NCI-H2029 (cell line): ENCODE measurements at places on chromosomes 4 and X.
A peak's percentile ranks its signal among the peaks of the same experiment; 100 is the strongest.

GRCh38 chr4:83629945-83630721 is 94.2 kb downstream of the GPAT3 start:
- DNase-seq: no peak

- no peak for DNase-seq
Measured at GRCh38 chr4:170015285-170015684, 10.9 kb downstream of the MFAP3L start.

GRCh38 chr4:147493307-147493706 is 12.4 kb downstream of the EDNRA start:
- no peak for DNase-seq

DNA sequence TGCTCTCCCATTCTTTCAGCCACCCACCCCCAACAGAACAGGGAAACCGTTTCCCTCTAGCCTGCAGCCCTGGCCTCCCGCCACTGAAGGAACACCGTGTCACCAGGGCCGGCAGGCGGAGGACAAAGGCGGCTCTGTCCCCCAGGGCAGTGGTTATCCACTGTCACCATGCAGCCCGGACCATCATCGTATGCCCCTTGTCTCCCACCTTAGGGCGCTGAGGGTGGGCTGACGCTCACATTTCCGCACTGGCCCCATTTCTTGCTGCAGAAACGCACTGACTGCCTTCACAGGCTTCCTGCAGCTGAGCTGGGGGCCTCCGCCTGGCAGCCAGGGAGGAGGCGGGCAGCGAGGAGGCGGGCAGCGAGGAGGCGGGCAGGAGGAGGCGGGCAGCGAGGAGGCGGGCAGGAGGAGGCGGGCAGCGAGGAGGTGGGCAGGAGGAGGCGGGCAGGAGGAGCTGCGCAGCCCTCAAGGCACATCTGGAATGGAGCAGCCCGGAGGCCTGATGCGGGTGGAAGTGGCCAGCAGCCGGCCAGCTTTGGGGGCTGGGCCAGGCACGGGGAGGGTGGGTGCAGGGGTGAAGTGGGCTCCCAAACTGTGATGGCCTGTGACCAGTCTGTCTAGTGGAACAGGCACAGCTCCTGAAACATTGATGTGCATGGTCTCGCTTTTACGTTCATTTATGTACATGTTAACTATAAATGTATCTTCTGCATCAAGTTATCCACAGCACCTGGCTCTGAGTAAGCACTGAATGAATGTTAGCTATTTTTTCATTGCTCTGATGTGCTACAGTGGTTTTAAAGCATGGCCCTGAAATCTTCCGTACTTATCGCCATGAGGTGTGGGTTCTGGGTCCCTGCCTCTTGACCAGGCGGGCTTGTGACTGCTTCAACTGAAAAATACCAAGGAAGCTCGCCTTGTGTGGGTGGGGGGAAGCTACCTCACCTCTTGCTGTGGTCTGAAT is 20.6 kb upstream of the KIAA0232 start:
- no peak for DNase-seq

- peak; percentile 59 for DNase-seq
Measured at GRCh38 chr4:56821381-56822243, at the start of gene SPINK2. Gene SPINK2 (minus strand): TSS chr4:56821701. CDS start chr4:56821662, 39 bp downstream.

GRCh38 chr4:89331686-89332544 is 24.3 kb upstream of the GPRIN3 start:
- no peak for DNase-seq

DNA sequence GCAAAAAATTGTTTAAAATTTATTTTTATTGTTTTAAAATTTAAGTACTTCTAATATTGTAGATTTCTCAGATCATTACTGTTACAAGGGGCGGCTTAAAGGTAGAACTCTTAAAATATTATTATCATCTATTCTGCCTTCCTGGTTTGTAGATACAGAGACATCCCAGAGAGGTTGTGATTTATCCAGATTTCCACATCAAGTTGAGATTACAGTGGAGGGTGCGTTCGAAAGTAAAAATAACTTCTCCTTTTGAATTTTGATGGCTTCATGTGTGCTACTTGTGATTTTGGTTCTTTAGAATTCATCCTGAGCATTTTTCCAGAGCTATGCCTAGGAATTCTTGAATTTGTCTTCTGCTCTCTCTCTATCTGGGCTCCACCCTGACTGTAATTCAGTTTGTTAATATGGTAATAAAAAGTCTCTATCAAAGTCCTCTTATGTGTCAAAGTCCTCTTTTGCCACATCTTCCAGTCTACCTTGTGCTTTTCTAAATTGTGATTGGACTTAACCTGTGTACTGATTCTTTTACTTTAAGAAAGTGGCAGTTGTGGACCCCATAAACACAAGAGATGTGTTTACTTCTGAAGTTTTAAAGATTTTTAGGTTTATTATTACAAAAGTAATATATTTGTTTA is 37.2 kb downstream of the CLCN3 start:
- DNase-seq: no peak

DNA sequence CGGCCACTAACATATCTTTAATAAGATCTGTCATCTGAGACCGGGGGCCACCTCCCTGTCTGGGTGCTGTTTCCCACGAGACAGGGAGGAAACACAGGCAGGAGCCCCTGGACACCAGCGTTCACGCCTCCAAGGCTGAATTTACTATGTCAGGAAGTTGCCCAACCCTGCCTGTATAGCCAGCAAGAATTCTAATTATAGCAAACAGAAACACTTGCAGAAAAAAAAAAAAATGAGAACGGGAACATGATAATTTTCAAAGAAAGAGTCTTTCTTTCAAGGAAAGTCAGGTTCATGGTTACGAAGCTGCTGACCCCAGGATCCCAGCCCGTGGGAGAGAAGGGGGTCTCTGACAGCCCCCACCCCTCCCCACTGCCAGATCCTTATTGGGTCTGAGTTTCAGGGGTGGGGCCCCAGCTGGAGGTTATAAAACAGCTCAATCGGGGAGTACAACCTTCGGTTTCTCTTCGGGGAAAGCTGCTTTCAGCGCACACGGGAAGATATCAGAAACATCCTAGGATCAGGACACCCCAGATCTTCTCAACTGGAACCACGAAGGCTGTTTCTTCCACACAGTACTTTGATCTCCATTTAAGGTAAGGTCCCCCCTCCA is at the start of gene IL3RA:
Gene IL3RA (plus strand): TSS at position 455 of the 613 bp plus-strand sequence. CDS start 4,981 bp downstream, outside the sequence.
- no peak for DNase-seq

- no peak for DNase-seq
Measured at GRCh38 chr4:149029056-149029651, 586.9 kb upstream of the NR3C2 start.

- no peak for DNase-seq
Measured at GRCh38 chr4:8101213-8102075, 57.2 kb downstream of the ABLIM2 start.
